ENCODE measurements at places on chromosomes 3 and 15.

GRCh38 chr15:84821501-84822021 is 4.4 kb downstream of the ALPK3 start:
- no peak for DNase-seq

DNA sequence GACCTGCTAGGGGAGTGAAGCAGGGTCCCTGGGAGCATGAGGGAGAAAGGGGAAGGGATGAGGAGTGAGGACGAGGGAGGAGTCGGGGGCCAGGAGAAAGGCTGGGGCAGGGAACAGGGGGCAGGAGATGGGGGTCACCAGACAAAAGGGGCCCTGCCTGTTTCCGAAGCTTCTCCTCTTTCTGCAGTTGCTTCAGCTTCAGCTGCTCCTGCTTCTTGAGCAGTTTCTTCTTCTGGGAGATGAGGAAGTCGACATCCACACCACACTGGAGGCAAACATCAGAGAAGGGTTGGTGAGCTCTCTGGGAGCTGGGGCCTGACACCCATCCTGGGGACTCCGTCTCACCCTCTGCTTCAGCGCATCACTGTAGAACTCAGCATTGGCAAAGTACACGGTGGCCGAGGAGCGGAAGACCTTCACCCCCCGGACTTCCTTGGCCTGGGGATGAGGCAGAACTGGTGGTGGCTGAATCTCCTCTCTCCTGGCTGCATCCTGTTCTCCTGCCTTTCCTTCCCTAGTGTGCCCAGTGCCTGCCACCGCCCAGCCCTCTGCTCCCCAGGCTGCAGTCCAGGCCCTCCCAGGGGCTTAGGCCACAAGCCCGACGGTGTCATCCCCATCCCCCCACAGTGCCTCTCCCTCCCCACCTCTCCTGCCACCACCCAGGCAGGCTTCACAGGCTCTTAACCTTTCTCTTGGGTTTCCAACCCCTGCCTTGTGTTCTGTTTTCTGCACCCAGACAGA is 6.8 kb downstream of the SLC26A6 start:
- DNase-seq: no peak

DNA sequence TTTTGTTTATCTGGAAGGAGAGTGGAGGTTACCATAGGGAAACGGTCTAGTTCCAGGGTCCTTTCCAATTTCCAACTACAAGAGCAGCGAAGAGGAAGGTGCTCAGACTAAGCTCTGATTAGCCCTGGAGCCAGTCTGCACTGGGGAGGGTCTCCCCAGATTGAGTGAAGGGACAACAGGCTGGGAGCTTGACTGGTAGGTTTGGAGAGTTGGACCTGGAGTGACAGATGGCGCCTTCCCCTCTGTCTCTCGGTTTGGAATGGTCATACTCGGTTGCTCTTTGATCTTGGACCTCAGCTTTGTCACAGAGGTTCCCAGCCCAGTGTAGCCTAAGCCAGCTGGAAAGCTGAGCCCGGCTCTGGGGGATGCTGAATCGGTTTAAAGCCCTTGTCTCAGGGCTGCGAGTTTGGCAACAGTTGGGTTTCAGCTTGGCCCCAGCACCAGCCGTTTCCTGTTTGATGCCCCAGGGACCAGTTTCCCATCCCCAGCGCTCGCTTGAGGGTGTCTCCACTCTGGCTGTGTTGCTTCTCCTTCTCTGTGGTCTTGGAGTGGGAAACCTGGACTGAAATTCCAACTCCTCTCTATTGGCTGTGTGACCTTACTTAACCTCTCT is 53.1 kb upstream of the ULK4 start:
- no peak for DNase-seq

- no peak for DNase-seq
Measured at GRCh38 chr3:9225268-9225667, 24.2 kb downstream of the SRGAP3 start.

- DNase-seq: no peak
Measured at GRCh38 chr3:25960776-25961175, 170.9 kb downstream of the OXSM start.

DNA sequence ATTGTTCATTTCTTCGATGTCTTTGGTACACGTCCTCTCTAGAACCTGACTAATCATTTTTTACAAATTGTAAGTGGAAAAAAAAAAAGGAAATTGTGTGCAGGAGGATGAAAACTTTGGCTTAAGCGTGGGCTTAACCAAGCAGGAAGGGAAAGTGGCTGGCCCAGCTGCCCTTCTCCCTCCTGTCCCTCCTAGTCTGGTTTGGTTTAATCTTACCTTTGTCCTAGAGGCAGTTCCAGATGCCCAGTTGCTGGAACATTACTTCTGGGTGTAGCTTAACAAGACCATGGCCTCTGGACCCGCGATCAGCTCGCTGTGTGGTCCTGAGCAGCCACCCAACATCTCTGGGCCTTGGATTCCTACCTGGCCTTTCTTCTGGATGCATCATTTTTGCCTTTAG is 15.4 kb downstream of the PAQR5 start:
- DNase-seq: no peak

DNA sequence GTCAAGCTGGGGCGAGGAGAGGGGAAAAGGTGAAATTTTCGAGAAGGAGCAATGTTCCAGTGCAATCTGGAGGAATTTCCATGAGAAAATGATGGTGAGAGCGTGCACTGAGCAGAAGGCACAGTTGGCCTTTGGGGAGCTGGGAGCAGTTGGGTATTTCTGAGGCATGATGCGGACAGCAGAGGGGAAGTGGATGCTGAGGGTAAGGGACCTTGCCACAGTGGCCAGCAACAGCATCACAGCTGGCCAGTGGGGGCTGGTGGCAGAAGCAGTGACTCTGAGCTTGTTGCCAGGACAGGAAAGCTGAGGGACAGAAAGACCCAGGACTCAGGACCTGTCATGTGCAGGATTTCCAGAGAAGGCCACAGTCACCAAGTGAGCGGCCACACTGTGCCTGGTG is 98.9 kb downstream of the LSM3 start:
- DNase-seq: no peak

GRCh38 chr15:79341396-79341795 is 30.5 kb downstream of the TMED3 start:
- DNase-seq: no peak

DNA sequence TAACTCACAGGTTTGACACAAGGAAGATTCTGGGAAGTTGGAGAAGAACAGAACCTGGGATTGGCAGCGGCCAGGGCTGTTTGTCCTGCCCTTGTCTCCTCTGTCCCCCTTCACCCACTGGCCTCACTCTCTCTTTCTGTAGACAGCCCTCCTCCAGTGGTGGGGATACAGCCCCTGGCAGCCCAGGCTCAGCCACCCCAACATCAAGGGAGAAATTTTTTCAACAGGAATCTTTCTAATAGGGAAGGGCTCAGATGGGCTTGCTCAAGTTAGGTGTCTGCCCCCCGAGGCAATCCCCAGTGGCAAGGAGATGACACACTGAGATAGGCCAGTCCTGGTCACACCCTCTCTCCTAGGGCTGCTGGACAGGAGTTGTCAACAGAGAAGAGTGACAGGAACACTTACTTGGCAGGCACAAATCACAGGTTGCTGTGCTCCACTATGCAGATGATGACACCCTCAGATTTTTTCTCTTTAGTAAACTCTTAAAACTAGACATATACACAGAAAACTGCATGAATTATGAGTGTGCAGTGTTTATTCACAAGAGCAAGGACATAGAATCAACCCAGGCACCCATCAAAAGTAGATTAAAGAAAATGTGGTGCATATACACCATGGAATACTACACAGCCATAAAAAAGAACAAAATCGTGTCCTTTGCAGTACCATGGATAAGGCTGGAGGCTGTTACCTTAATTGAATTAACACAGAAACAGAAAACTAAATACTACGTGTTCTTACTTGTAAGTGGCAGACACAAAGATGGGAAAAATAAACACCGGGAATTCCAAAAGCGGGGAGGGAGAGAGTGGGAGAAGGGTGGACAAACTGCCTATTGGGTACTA is 36.3 kb downstream of the PLA2G4D start:
- DNase-seq: no peak

GRCh38 chr3:57234613-57235575 is 7.4 kb downstream of the APPL1 start:
- DNase-seq: no peak

DNA sequence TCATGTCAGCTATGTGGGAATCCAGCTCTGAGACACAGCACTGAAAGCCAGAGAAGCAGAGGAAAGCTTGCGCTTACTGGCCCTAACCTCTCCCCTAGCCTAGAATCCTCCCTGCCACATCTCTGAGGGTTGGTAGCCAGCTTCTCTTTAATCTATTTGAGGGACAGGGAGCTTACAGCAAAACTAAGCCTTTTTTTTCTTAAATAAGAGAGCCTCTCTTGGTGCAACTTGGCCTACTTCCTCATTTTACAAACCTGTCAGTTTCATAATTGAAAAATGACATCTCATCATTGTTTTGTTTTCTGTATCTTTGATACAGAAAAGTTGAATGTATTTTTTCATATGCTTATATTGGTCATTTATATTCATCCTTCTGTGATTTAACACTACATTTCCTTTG is 193.9 kb downstream of the ZNF621 start:
- DNase-seq: no peak

- no peak for DNase-seq
Measured at GRCh38 chr3:154275965-154276364, 48.3 kb downstream of the DHX36 start.

DNA sequence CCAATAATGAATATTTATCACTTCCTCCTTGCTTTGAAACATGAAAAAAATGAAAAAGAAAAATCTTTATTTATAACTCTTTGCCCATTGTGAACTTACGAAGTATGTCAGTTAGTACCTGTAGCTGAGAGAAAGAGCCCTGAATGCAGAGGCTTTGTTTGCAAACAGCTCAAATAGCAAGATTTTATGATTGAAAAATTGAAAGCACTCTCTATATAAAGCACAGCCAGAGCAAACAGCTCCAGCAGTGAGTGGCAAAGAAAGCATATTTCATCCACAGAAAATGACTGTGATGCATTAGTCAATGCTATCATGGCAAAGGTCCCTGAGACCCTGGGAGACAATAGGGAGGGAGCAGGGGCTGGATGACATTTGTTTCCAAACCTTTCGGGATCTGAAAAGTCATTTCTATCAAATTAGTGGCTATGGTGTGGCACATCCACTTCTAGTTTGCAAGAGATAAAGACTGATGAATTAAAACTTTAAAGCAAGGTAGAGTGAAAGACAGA is 576.1 kb downstream of the OTOL1 start:
- DNase-seq: no peak

GRCh38 chr3:183331498-183331897 is 78.4 kb downstream of the B3GNT5 start:
- no peak for DNase-seq

DNA sequence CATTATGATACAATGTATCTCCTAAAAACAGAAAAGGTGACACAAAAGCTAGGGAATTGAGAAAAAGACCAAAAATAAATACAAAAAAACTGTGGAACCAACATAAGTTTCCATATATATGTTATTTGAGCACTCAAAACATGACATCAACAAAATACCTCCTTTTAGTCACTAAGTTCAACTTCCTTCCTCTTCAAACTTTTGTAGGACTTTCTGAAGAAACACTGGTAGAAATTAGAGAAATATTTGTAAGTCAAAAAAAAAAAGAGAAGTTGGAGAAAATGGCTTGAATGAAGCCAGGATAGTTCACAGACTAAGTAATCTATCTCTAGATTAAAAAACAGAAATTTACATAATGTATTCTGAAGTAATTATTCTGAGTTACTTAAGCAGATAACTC is 208.4 kb upstream of the ALCAM start:
- no peak for DNase-seq

DNA sequence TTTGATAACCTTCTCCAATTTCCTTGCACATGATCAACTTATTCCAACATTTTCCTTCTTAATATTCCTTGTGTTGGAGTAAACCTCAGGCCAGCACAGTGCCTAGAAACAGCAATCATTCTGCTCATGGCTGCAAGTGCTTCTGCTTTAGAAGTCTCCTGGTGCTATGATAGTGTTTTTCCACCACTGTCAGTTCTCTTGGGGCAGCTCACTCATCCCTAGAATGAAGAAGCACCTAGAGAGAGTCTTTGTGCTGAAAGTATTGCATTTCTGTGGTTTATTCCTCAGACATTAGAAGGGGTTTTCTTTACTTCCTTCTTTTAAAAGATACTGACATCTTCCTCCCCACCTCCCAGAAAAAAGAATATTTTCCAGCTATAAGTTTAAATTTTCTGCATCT is 183.5 kb downstream of the RYR3 start:
- no peak for DNase-seq

- no peak for DNase-seq
Measured at GRCh38 chr3:197833930-197834715, 43.1 kb downstream of the LRCH3 start.

- no peak for DNase-seq
Measured at GRCh38 chr3:66703501-66703900, 202.7 kb upstream of the LRIG1 start.

DNA sequence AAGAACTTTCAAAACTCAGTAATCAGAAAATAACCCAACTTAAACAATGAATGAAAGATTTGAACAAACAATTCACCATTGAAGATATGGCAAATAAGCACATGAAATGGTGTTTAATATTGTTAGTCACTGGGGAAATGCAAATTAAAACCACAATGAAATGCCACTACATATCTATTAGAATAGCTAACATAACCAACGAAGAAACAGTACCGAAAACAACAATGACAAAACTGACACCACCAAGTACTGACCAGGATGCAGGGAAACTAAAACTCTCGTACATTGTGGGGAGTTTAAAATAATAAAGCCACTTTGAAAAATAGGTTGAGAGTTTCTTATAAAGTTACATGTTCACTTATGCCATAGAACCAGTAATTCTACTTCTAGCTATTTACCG is 69.1 kb downstream of the KBTBD8 start:
- no peak for DNase-seq

DNA sequence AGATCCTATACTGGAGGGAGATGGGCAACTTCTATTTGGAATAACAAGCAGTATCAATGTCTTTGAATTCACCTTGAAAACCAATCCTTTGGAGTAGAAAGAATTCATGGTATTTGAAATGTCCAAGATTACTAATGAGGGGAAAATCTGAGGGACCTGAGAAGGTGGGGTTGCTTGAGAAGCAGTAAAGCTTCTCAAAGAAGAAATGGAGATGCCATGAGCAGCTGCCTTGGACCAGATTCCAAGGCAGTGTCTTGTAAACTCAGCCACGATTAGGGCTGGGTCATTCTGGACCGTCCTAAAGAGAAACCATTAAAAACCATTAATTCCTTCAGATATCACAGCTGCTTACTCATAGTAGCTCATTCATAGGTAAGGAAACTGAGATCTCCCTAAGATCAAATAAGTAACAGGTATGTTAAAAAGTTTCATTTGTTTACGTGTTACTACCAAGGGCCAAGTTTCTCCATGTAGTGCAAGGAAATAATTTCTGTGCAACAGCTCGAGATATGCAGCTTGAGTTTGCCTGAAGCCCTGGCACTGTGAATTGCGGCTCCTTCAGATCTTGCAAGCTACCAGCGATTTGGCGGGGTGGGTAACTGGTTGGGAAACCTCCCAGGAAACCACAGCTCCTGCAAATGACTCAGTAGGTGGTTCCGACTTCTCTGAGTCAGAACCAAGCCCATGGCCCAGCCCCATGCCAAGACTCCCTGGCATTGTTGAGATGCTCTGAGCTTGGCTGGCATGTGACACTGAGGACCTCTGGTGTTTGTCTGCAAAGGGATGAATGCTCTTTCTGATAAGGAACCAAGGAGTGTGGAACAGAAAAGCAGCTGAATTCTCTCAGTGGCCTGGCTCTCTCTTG is 296.8 kb downstream of the RORA start:
- peak; percentile 34 for DNase-seq
